ENCODE measurements at places on chromosomes 12 and 14. TPM values are rescaled to one million over a fixed set of nuclear protein-coding genes. Genes with fewer than 3 reads are reported as not detected.

DNA sequence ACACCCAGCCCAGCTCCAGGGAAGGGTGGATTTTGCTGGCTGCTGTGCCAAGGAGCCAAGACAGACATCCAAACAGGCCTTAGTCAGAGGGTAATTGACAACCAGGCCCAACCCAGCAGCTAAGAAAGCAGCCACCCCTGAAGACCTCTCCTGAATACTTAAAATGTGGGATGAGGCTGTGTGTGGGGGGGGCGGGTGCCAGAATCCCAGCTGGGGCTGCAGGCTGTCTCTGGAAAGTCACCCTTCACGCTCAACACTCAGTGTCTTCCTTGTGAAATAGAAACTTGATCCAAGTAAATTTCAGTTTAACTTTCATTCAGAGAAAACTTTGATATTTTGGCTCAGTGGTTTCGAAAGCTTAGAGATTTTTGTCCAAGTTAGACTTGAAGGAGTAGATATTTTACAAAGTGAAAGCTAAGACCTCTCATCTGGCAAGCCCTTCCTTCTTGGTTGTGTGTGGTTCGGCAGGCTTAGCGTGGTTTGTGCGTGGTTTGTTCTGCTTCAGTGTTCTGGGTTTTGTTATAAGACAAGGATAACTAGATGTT is 5.1 kb downstream of the PAPLN start:
- H3K4me1 ChIP-seq = peaks cover 11% of the 10 kb centered on the region
- H3K27me3 ChIP-seq = peaks cover 51% of the 10 kb centered on the region
- H3K4me3 ChIP-seq = no peak overlapping the region
- no peak for DNase-seq

Gene MIPOL1
- 35.2 TPM for total RNA-seq

GRCh38 chr14:21894003-21894897 is 220.6 kb upstream of the OR4E1 start:
- no peak overlapping the region for H3K4me3 ChIP-seq
- no peaks in the 10 kb centered on the region for H3K36me3 ChIP-seq
- H3K4me1 ChIP-seq = no peaks in the 10 kb centered on the region
- H3K27me3 ChIP-seq = no peaks in the 10 kb centered on the region
- DNase-seq = no peak
- no peak overlapping the region for H3K27ac ChIP-seq

Gene PCED1B
- 0.10 TPM for total RNA-seq

Gene DDX23
- total RNA-seq = 81.5 TPM

Gene DPY19L2
- not detected for total RNA-seq
